Putamen (tissue), 1 donor: ENCODE measurements at places on chromosomes 3 and 15.

GRCh38 chr15:76060118-76060989 lies 569 bp downstream of the TMEM266 start:
- DNase-seq: no peak

GRCh38 chr15:77060546-77060945 lies 10.4 kb downstream of the TSPAN3 start:
- DNase-seq: no peak

GRCh38 chr15:48273049-48273448 lies 58.2 kb upstream of the DUT start:
- no peak for DNase-seq

- no peak for DNase-seq
These were observed 14.8 kb upstream of the FOXP1 start for GRCh38 chr3:71598292-71598691.
